ENCODE measurements at places on chromosomes 5 and 9.

DNA sequence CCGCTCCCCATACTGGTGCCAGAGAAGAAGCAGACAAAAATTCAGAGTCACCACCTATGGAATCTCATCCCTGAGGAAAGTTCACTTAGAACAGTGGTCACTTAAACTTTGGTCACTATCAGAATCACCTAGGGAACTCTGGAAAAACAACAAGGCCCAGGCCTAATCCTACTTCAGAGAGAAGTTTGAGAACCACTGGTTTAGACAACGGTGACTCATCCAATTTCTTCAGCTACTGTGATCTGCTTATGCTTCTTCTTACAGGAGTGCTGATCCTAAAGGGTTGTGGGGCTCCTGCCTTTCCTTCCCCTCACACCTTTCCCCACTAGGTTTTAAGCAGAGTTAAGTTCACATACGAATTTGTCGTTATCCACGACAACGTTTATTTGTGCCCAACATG is 194.7 kb upstream of the KLF4 start:
- DNase-seq, result no peak

- no peak for DNase-seq
Observed at GRCh38 chr5:35218981-35219380, 11.3 kb downstream of the PRLR start.

DNA sequence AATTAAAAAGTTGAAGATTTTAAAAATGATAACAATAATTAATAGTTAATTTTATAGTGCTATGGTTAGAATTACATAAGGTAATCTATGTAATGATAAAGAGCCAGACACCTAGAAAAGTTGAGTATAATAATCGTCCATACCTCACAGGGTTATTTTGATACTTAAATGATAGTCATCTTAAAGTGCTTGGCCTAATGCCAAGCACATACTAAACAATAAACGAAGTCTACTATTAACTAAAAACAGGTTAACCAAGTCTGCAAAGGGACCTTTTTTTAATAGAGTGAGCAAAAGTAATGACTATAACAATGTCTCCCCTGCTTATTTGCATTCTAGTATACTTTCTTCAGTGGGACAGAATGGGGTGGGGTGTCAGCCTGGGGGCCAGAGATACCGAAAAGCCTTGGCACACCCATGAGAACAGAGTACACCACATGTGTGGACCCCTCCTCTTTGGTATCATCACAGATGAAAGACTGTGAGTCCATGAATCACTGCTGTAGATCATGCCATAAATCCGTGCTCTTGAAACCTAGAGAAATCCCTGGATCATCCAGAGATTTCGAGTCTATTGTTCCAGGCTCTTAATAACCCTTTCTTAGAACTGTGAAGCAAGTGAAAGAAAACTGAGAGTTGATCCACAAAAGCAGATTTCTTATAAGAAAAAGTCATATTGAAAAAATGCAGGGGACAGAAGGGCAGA is 249.5 kb downstream of the PRELID2 start:
- DNase-seq, result no peak

DNA sequence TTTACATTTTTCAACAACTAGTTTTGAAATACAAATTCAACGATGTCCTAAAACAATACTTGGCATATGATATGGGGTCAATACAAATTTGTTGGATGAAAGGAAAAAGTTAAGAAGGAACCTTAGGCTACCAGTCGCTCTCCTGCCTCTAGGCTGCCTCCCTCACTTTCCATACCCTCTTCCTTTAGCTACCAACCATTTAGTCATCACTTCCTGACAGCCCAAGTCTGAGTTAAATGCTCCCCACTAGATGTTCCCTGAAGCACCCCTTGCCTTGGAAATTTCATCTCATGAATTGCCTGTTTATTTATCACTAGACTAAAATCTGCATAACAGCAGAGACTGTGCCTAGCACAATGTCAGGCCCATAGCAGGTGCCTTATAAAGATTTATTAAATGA is 2.7 kb upstream of the LARS1 start:
- DNase-seq, result no peak

DNA sequence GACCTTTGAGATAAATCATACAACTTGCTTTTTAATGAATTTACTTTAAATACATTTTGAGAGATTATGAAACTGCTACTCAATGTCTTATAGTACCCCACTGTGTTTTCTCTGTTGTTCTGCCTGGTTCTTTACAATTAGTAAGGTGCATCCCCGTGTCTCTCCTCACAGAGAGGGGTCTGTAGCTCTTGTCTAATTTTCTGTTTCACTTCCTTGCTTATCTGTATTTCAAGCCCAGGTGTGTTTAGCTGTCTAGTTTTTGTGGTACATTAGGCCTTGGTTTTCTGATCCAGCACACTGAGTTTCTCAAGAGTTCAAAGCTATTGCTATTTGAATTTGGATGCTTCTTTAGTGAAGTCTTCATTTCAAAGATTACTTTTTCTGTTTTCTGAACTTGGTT is 105.1 kb downstream of the MAST4 start:
- no peak for DNase-seq

- DNase-seq, result no peak
Observed at GRCh38 chr5:107670087-107670931, 428 bp downstream of the EFNA5 start.

GRCh38 chr9:132008855-132009812 is 70.5 kb downstream of the MED27 start:
- no peak for DNase-seq

DNA sequence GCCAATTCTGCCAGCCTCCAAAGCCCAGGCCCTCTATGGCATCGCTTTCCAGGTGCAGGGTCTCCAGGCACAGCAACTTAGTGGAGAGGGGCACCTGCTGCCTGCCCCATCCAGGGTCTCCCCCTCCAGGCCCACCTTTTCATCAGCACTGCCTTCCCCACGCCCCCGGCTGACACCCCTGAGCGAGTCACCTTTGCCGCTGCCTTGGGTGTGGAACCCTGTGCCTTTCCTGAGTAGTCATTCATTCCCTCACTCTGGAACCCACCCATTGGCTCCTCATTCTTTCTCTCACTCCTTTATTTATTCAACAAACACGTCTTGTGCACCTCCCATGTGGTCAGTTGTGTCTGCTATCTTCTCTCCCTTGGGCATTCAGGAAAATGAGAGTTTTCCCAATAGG is 14.5 kb upstream of the RPL26L1 start:
- DNase-seq, result no peak

DNA sequence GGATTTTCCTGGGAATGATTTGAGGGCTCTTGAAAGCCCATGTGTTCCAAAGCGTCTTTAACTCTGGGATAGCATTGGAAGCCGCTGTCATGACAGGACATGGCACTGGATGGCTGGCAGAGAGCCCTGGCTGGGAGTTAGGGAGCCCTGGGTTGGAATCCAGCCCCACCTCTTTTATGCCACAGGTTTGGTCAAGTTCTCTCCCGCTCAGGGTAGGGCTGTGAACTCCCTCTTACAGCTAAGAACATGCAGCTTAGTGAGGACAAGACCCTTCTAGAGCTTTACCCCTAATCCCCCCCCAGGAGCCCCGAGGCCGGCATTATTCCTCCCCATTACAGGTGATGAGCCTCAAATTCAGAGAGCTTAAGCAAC is 37.2 kb downstream of the OLFML2A start:
- DNase-seq, result no peak

- no peak for DNase-seq
Observed at GRCh38 chr5:40030661-40031060, 605.9 kb upstream of the DAB2 start.

GRCh38 chr5:32586276-32586599 is 881 bp downstream of the SUB1 start:
- DNase-seq, result no peak

GRCh38 chr5:20524991-20525529 is 537.1 kb upstream of the CDH18 start:
- DNase-seq, result no peak

DNA sequence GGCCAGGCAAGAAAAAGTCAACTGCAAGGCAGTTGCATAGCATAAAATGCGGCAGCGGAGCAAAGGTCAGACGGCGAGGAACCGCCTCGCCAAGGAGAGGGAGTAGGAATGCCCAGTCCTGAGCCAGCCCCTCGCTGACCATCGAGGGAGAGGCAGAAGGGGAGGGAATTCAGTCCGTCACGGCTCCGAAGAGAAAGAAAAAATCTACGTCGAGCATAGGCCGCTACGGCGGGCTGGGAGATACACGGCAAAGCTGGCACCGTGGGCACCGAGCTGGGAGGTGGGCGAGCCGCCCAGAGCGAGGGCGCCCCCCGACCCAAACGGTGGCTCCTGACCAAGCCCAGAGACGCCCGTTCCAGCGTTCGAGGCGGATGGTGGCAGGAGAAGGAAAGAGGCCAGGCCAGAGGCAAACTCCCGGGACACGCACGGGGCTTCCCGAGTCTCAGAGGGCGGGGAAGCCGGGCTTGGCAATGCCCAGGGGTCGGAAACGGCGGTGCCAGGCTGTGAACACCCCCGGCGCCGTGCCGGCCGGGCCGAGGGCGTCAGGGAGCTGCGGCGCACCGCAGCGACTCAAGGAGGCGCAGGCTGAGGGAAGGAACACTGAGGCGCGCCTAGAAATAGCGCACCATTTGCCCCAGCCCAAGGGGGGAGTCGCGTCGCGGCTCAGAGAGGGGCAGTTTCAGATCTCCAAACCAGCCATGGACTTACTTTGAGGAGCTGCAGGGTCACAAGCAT is 518 bp downstream of the SPRY4 start:
- no peak for DNase-seq

DNA sequence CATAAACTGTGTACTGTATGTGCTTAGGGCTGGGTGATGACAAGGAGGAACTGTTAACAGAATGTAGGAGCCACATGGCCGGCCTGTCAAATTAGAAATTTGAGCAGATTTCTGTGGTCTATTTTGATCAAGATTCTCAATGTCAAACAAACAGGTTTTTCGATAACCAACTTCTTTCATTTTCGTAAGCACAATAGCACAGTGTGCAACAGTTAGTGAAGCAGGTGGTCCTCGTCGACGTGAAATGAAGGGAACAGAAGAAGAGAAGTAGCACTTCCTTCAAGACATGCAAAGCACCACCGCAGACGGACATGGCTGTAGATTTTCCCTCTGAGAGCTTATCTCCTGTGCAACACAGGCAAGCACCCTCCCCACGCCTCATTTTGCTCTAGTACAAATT is 252.1 kb downstream of the CRB2 start:
- no peak for DNase-seq

DNA sequence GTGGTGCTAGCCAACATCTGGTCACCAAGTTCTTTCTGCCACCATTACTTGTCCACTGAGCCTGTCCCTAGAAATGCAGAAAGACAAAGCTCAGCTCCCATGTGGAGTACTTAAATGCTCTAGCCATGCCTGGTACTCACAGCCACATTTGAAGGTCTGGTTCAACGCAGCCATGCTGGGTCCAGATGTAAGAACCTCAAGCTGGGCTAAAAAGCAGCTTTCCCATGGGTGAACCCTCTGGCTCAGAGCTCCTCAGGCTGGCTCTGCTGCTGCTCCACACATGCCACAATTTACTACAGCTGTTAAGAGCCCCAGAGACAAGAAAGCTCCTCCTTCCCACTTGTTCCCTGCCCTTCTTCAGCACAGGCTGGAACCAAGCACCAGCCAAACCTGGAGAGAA is 97.1 kb upstream of the LRRTM2 start:
- DNase-seq, result no peak

DNA sequence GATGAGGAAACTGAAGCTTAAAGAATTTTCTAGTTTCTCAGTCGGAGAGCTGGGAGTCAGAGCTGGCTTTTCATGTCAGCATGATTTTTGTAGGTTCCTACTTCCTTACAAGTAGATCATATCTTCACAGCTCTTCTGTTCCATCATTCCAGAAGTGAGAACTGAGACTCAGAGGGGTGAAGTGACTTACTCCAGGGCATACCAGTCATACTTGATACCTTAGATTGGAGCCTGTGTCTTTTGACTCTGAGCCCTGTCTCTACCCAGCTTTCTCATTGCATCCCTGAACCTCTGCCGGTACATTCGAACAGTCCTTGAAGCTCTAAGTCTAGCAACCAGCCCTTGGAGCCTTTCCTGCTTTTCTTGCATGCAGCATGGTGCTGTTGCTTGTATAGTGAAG is 53.3 kb downstream of the MCCC2 start:
- DNase-seq, result no peak

- no peak for DNase-seq
Observed at GRCh38 chr9:87479801-87480201, 17.9 kb upstream of the DAPK1 start.

DNA sequence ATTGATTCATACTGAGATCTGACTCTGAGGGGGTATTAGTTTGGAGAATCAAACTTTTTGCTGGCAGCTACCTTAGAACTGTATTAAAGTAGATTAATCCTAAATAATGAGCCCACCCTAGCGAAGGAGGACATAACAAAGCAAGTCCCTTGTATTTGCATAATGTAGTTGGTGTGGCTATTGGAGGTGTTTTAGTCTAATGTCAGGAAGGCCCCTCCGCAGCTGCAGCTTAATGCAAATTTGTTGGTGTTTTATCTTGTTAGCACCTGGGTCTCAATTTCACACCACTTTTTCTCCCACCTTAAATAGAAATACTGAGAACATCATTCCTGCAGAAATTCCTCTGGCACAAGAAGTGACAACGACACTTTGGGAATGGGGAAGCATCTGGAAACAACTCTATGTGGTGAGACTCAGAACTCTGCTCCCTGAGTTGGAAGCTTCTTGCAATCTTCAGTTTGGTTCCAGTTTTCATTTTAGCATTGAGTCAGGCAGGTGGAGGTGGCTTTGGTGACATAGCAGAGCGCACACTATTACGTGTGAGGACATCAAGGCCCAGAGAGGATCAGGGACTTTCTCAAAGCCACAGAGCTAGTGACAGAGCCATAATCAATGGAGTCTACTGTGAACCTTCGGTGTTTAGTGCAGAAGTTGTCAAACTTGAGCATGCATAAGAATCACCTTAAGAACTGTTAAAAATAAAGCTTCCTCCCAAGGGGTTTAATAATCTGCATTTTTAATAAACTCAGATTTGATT is 33.9 kb downstream of the DOCK2 start:
- no peak for DNase-seq

- no peak for DNase-seq
Observed at GRCh38 chr5:33184367-33184766, 256.4 kb upstream of the TARS1 start.

DNA sequence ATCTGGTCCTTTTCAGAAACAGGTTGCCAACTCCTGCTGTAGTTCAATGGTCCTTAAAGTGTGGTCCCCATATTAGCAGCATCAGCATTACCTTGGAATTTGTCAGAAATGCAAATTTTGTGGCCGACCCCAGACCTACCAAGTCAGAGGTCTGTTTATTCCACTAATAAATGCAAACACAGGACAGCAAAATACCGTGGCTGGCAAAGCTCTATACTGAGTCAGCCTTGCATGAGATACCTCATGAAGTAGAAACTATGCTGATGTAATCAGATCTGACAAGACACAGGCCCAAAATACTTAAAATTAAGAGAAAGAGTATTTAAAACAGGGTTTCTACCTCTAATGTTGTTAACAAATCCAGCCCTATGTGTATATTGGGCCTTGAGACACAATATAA is 3.0 kb downstream of the GOLM1 start:
- no peak for DNase-seq

DNA sequence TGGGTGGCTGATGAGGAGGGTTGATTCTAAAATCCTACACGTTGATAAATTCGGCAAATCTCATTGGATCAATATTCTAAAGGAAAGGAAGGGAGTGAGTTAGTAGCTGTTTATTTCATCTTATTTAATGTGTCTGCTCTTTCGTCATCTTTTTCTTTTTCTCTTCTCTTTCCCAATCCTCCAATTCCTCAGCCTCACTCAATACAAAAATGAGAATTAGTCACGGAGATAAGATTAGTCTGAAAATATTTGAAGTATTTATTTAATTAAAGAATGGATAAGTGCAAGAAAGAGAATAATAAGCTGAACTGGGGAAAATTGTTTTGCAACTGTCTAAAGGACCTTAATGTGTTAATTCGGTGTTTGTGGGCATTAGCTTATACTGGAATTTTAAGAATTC is 1095.1 kb downstream of the DTWD2 start:
- no peak for DNase-seq

GRCh38 chr5:177113566-177114424 is 19.8 kb upstream of the NSD1 start:
- peak; percentile 45 for DNase-seq

All from NCI-H446 treated with DMSO at 0.1 percent for 48 hours (cell line).